ENCODE measurements at places on chromosomes 2 and 18.

- DNase-seq, result no peak
Measured at GRCh38 chr2:51079945-51080344, 48.0 kb upstream of the NRXN1 start.

- DNase-seq, result no peak
Measured at GRCh38 chr2:154142480-154142879, 270.8 kb downstream of the GALNT13 start.

DNA sequence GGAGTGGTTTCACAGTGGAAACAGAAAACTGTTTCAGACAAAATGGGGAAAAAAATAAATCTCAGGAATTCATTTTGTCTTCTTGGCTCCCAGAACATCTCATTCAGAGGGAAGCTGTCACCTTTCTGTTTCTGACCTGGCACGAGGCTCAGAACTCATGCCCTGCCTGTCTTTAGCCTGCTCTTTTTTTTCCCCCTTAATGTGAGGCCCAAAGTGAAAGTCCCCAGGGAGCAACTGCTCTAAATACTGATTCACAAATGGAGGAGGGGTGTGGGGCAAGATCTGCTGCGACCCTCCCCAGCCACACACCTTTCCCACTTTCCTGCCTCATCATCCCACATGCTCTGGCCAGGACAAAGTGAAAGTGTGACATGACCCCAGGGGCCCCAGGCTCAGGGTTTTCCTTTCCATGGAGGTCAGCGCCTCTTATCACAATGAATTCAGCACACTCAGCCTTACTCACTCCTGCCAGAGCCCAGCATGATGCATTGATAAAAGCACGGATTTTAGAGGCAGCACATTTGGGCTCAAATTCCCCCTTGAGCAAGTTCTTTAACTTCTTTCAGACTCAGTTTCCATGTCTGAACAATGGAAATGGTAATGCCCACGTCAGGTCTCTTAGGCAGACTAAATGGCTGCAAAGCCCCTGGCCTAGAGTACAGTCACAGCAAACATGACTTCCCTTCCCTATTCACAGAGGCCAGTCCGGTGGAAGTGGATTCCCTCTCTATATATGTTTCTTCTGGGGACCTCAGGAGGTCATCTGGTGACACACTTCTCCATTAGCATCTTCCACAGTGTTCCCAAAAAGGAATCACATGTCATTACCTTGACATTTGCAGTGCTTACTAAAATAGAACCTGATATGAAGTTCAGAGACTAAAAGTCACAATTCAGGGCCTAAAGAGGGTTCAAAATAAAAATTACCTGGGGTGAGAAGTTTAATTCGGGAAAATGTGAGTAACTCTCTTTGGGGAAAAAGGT, 55.3 kb upstream of the TMEM163 start:
- DNase-seq, result no peak

- DNase-seq, result no peak
Measured at GRCh38 chr2:40279001-40279400, 172.9 kb downstream of the SLC8A1 start.

- DNase-seq, result no peak
Measured at GRCh38 chr2:196163285-196163684, 8.1 kb downstream of the STK17B start.

DNA sequence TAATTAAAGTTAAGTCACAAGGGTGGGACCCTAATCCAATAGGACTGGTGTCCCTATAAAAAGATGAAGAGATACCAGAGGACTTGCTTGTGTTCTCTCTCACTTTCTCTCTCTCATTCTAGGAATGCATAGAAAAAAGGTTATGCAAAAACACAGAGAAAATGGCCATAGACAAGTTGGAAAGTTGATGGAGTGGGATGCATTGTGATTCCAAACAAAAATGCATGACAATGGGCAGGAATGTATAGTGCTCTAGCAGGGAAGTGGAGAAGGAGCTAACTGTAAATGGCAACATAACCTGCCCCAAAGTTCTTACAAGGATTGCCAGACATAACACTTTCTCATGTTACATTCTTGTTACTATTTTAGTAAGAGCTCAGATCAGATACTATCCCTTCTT, 301.6 kb upstream of the LRATD1 start:
- no peak for DNase-seq

- no peak for DNase-seq
Measured at GRCh38 chr18:31100436-31101182, 1.6 kb downstream of the DSC2 start.

DNA sequence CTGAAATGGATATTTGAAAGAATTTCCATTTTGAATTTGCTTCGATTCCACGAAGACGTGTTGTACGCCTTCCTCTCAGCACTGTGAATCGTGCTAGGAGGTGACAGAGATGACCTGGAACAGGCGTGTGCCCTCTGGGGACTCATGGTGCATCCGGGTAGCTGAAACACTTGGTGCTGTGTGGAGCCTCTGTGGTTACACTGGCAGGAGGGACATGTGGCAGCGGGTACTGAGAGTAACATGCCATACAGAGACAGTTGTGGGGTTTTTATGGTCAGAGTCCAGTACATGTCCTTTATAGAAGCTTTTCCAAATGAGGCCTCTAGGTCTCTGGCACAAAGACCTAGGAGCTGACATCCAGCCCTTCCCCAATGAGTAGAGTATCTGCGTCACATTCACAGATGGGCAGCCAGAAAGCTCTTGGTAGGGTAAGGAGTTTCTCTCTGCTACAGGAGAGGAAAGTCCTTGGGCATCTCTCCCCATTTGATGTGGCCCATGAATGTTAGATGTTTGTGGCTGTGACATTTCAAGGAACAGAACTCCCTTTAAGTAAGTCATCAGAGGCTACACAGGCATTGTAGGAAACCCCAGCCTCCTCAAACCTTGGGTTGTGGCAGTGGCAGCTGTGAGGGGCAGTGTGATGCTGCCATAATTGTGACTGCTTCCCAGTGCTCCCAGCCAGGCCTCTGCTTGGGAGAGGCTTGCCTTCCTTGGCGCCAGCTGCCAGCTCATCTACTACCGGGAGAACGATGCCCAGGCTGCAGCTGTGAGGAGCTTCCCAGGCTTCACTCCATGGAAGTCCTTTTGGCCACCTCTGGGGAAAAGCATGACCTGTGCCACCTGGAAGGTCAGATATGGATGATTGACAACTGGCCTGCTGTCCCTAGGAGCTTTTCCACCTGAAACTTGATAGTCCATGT, 80.6 kb downstream of the ACOXL start:
- DNase-seq, result no peak

GRCh38 chr2:120310136-120310535, 35.8 kb upstream of the INHBB start:
- no peak for DNase-seq

DNA sequence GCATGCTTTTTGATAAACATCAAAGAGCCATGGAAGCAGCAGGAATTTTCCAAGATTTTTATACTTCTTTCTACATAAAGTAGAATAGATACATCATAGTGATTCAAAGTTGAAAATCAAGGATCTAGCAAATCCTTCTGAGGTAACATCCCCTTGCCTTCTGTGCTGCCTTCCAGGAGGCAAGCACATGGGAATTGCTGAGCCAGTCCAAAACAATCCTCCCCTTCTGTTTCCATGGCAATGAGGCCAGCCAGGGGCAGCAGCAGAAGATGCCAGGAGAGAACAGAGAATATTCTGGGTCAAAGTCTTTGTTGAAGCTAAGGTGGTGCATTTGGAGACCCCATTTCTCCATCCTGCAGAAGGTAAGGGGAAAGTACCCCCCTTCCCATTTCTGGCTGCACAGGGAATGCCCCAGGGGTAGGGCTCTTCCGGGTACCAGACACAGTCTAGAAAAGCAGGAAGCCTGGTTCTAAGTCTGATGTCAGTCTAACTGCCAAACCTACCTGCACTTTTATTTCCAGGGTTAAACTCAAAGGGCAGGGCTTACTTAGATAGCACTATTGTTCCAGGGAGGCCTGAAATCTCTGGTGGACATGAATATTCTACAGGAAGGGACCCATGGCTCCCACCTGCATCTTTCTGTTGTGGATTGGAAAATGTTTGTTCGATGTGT, 22.1 kb downstream of the CENPA start:
- no peak for DNase-seq

- DNase-seq, result no peak
Measured at GRCh38 chr2:189247276-189247675, 67.7 kb upstream of the COL5A2 start.

- DNase-seq, result peak; percentile 40
Measured at GRCh38 chr2:216350214-216350791, 22.0 kb downstream of the MARCHF4 start.

DNA sequence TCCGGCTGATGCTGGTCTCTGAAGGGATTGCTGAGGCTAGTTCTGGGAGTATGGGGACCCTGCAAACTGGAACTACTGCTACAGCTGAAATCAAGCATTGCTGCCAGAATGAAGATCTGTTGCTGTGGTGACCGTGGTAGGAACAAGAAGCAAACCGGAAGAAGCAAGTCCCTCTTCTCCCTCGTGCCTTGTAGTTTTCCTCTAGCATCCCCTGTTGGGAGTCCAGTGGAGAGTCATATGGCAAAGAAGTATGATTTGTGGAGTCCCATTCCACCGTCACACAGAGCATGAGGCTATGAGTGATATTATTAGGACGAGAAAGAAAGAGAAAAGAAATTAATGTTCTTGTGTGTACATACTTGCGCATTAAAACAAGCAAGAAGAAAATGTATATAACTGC, 138.8 kb upstream of the SP5 start:
- DNase-seq, result no peak

- no peak for DNase-seq
Measured at GRCh38 chr2:95273566-95274290, 521 bp upstream of the PROM2 start.

- DNase-seq, result no peak
Measured at GRCh38 chr18:5900262-5900661, 4.9 kb upstream of the TMEM200C start.

GRCh38 chr2:14340703-14341102, 291.8 kb upstream of the LRATD1 start:
- no peak for DNase-seq

DNA sequence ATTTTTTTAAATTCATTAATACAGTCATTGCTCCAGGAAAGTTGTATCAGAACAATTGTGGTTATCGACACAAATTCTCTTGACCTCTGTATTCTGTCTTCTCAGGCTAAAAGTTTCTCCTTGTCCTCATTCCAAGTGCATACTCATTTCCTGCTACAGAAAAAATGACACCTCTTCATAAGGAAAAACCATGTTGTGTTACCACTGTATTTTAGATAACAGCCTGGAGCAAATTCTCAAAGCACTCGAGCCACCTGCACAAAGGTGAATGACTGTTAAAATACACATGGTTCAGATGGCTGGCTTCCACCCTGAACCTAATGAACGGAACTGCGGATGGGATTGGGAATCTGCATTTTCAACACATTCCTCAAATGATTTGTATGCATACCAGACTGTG, 586.5 kb downstream of the EPHA4 start:
- DNase-seq, result no peak

- DNase-seq, result no peak
Measured at GRCh38 chr18:32346671-32347070, 124.0 kb downstream of the GAREM1 start.

- DNase-seq, result no peak
Measured at GRCh38 chr2:134108113-134108512, 145.8 kb upstream of the MGAT5 start.

- no peak for DNase-seq
Measured at GRCh38 chr2:233081232-233081730, 21.1 kb downstream of the INPP5D start.

- no peak for DNase-seq
Measured at GRCh38 chr18:61551586-61551985, 218.4 kb downstream of the CDH20 start.

DNA sequence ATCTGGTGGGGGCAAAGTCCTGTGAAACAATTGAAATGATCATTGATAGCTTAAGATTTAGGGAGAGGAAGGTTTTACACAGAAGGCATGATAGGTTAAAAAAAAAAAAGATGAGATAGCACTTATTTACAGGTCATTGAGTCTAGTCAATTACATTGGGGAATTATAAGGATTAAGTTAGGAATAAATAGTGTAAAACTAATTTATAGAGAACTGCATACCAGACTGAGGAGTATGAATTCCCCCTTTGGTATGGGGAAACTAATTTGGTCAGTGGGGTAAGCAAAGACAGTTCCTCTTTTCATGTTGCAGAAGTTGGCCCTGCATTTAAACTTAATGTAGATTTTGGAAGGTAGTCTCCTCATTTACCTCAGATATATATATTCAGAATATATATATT, 10.8 kb downstream of the GLS start:
- DNase-seq, result no peak

GRCh38 chr2:149873936-149874335, 286.4 kb upstream of the MMADHC start:
- no peak for DNase-seq

DNA sequence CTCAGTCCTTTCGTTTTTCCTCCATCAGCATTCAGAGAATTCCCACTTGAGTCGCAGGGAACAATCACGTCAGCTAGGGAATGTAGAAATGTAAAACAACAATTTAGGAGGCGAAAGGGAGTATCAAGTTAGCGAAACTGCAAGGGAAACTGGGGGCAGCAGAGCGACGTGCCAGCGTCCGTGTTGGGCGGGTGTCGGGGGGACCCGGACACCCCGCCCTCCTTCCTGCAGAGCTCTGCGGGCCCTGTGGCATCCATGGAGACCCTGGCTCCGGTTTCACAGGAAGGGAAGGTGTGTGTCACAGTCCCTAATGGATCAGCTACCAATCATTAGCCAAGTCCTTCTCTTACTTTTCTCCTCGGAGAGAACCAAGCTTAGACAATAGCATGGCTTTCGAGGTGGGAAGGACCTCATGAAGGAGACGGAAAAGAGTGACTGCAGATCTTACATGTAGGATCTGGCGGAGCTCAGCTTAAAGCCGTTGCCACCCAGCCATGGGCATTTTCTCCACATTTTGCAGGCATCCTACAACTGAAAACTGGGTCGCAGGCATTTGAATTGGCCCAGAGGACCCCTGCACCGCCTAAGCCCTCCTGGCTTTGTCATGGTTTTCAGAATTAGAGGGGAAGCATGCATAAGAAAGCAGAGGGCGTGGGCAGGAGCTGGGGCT, 33.7 kb downstream of the SOX11 start:
- no peak for DNase-seq

DNA sequence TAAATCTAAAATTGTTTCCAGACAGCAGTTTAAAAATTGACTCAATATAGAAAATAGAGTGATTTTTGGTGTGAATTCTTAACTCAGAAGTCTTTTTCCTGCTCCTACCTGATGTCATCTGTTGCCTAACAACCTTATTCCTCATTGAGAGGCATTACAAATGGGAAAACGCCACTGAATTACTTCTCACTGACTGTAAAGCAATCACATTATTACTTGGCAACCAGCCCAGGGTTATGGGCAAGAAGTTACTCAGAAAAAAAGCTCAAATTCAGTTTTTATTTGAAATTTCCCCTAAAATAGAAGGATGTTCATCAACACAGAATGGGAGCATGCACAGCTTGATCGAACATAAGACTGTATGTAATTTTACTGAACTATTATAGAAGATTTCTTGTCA, 201.8 kb upstream of the GULP1 start:
- DNase-seq, result no peak

GRCh38 chr2:135997380-135997779, 12.0 kb upstream of the DARS1 start:
- DNase-seq, result no peak

GRCh38 chr2:201466050-201466675, 14.6 kb downstream of the STRADB start:
- no peak for DNase-seq

Measured in central memory CD8-positive, alpha-beta T cell (primary cell).